ENCODE measurements at places on chromosomes 11 and 22.

GRCh38 chr22:27598792-27599191 lies 202.8 kb downstream of the MN1 start:
- DNase-seq, result no peak

DNA sequence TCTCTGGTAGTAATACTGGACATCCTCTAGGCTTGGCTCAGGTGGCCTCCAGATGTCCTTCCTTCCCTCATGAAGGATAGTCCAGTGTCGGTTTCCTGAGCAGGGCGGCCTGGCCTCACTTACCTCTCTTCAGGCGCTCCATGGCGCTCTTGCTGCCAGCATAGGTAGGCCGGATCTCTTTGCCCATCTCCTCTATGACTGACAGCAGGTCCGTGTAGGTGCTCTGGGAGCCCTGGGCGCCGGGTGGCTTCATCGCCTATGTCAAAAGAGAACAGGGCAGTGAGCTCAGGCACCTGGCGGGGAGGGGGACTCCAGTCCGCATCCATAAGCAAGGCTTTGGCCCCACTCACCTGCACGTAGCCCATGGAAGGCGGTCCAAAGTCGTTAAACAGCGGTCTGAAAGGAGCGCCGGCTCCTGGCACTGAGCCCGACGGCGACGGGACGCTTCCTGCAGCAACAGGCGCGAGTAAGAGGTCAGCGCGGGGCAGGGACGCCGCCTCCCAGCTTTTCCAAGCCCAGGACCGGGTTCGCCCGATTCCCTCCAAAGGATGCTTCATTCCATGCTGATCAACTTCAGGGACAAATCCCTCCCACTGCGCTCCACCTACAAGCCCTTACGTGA lies 609 bp downstream of the CDK2AP2 start:
- no peak for DNase-seq

DNA sequence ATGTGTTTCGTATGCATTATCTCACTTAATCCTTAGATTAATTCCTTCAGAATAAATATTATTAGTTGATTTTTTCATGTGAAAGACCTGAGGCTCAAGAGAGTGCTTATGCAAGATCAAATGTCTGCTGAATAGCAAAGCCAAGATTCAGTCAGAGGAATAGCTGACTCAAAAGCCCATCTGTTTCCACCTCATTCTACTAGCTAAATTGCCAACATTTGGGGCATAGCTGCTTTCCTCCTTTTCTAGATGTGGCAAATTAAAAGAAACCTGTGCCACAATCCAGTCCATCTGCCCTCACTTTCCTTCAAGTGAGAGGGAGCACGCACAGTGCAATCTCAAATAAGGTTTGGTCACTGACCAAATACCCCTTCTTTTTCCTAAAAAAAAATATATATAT lies 121.1 kb downstream of the PAX6 start:
- no peak for DNase-seq

DNA sequence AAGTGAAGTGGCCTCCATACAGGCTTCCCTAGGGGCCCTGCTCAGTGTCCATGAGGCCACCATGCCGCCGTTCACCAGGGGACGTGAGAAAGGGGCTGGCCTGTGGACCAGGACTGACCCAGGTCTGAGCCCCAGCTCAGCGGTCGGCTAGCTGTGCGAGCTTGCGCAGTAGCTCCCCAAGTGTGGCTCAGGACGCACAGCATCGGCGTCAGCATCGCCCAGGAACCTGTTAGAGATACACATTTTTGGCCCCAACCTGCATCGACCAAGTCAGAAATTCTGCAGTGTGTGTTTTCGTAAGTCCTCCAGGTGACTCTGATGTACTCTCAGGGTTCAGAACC lies 429 bp downstream of the TP53AIP1 start:
- no peak for DNase-seq
